ENCODE measurements at places on chromosomes 13 and 19.

GRCh38 chr13:73948848-73949529 is 185.2 kb downstream of the KLF12 start:
- no peak for DNase-seq

GRCh38 chr19:7250951-7251350 is 43.3 kb downstream of the INSR start:
- DNase-seq = no peak

DNA sequence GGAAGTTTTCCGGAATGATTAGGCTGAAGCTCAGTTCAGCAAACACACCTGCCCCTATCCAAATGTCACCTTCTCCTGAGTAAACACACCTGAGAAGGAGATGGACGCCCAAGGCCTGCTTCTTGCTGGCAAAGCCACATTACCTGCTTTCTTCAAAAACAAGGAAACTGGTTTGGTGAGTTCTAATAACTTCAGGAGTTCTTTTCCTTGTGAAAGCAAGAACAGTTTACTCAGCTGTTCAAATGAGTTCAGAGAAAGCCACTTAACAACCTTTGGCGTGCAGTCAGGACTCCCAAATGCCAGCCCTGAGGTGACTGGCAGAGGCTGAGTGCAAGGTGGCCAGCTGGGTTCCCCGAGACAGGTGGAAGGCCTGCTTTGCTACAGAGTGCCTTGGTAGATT is 160.5 kb downstream of the STK24 start:
- no peak for DNase-seq

GRCh38 chr19:2733930-2734588 is 5.8 kb downstream of the SLC39A3 start:
- DNase-seq = no peak

DNA sequence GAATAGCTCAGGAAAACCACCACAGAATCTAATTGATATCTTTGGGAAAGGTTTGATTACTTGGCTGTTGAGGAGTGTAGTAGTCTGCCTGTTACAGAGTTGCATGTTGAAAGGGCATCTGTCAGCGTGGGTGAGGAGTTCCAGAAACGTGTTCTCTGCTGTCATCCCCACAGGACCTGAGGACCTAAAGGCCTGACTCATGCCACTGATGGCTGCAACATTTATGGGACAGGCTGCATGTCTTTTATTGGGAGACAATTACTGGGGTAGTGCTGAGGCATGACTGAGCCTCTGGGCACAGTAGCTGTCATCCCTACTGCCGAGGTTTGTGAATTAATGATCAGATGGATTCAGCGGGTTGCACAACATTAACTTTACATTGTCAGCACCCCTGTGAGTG is 525.9 kb downstream of the GPC6 start:
- DNase-seq = no peak
